Activated T-helper 1 cell treated with anti-CD3 and anti-CD28 coated beads, Interleukin-12 subunit alpha, Interleukin-12 subunit beta, Interleukin-2, Interleukin-4 antibody, amounts not matched to agents 30 ng/mL and 10 ng/mL and 1 ng/mL, durations not matched to agents 14 hours and 24 hours and 36 hours (primary cell): ENCODE measurements at places on chromosomes 16 and 17. TPM values are rescaled to one million over a fixed set of nuclear protein-coding genes. Genes with fewer than 3 reads are reported as not detected.

Gene COX6A2
- total RNA-seq: not detected in 2 replicates

Gene AURKB
- 82.2 and 88.7 TPM in 2 replicates for total RNA-seq

Gene TBC1D3E
- total RNA-seq: not detected in 2 replicates

Gene HBQ1
- 0.54 and 0.88 TPM in 2 replicates for total RNA-seq

Gene DNAI2
- total RNA-seq: 0.12 and 0.18 TPM in 2 replicates
